Kidney (tissue), 22 donors: ENCODE measurements at places on chromosomes 12 and 14.

- no peak for DNase-seq
These were observed 23.7 kb downstream of the SEL1L start for GRCh38 chr14:81509838-81510452.

DNA sequence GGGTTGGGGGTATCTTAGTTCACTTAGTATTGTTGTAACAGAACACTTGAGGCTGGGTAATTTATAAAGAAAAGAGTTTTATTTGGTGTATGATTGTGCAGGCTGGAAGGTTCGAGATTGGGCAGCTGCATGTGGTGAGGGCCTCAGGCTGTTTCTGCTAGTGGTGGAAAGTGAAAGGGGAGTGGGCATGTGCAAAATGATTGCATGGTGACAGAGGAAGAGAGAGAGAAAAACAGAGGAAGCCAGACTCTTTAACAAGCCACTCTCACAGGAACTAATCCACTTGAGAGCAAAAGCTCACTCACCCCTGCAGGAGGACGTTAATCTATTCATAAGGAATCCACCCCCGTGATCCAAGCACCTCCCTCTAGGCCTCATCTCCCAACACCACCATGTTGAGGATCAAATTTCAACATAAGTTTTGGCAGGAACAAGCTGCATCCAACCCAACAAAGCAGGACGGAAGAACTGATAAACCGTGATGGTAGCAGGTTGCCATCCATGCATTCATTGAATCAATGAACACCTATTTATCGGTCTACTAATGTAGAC, 165.0 kb upstream of the GZMB start:
- no peak for DNase-seq

- DNase-seq, result no peak
These were observed 241.3 kb upstream of the GRIP1 start for GRCh38 chr12:66920205-66920604.

DNA sequence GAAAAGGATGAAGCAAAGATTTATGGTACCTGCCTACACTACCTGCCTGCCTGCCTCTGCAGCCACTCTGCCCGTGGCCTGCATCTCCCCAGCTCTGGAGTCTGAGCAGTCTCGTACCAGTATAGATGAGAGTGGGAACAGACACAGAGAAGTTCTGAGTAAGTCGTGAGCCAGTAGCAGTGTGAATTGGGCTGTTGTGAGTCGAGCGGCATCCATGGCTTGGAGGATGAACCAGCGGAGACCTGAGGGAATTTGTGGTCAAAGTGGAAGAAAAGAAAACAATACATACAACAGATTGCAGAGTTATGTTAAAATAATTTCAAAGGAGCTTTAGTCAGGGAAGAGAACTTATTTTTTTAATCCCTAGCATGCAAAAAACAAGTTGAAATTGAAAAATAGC, 25.3 kb downstream of the C2CD5 start:
- DNase-seq, result no peak

- DNase-seq, result no peak
These were observed 3.4 kb downstream of the PHC1 start for GRCh38 chr12:8917751-8918150.

DNA sequence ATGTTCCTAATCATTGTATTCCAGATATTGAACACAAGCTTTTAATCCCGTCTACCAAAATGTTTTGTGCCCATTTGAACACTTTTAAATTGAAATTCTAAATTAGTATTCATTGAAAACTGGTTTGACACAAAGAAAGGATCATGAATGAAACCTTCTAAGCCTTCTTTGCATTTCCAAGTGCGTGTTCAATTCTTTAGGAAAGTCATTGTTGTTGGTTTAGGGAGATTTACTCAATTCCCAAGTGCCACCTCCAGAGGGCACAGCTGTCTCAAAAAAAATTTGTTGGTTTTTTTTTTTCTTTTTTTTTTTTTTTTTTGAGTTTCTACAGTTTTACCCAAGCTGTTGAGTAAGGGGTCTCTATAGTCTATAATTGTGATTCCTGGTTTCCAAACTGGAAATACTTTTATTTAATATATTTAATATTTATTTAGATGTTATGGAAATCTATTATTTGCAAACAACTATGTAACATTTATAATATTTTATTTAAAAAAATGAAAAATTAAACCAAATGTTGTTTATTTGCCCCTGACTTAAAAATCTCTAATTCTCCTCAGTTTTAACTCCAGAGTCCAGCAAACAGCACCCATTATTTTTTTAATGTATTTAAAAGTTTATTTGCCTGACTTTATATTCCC, 79.9 kb downstream of the NEDD1 start:
- no peak for DNase-seq

- DNase-seq, result peak; percentile 70
These were observed 4.9 kb downstream of the AMN start for GRCh38 chr14:102927346-102927877.

- no peak for DNase-seq
These were observed 109.9 kb downstream of the PTCSC3 start for GRCh38 chr14:36066636-36067035.

DNA sequence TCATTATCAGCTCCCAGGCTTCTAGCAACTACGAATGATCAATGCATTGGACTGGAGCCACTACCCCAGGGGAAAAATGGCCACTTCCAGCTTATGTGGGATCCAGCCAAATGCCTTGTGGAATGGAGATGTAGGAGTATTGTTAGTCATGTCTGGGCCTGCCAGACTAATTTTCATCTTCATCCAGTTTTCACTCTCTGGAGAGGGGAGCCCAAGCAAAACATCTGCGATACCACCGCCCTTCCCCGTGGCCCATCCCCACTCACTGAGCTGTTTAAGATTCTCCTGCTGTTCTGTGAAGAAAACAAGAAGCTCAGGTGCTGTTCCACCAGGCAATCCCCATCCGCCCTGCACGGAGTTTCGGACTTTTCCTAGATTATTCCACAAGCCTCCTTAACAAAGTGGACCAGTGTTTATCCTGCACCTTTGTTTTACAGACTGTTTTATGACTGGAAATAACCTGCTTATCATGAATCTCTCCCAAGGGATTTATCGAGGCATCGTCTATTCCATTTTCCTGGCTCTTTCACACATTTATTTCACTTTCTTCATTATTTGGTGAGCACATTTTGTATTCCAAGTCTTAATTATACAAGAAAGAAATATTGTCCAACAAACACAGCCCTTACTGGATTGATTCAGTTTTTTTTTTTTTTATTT, 35.5 kb upstream of the MAX start:
- DNase-seq, result no peak

DNA sequence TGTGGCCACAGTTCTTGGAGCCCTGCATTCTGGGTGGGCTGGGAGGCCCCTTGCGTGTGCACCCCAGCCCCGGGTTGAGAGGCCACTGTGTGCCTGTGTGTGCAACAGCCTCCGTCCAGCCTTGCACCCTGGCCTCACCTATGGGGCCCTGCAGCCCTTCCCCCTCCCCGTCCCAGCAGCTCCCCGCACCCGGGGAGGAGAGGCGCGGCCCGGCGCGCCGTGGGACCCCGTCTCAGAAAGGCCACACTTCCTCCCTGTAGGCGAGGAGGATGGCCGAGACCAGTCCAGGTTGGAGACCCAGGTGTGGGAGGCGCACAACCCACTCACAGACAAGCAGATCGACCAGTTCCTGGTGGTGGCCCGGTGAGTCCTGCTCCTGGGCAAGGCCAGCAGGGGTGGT, 16.6 kb upstream of the CRIP2 start:
- DNase-seq, result no peak

DNA sequence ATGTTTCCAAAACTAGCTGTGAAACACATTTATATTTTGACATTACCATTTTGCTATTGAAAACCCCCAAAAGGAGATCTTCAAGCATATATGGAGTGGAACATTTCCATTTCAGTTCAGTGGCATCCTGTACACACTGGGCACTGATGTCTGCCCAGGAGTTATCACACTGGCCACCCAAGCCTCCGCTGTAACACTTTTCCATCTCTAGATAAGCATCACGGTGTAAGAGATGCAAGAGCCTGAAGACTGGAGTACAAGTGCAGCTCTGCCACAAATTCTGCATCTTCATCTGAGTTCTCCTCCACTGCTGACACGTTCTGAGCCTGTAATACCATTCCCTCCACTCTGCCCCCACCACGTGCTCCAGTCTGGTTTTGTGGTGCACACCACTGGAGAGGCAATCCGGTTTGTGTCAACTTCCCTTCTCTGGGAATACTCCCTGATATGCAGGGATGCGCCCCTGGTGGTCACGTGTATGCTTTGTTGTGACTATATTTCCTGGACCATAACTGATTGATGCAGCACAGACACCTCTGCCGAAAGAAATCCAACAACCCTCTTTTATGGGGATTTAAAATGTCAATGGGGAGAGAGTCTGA, 12.7 kb downstream of the SPTLC2 start:
- DNase-seq, result peak; percentile 63

GRCh38 chr12:49261721-49262120, 3.2 kb upstream of the TUBA1C start:
- DNase-seq, result no peak

DNA sequence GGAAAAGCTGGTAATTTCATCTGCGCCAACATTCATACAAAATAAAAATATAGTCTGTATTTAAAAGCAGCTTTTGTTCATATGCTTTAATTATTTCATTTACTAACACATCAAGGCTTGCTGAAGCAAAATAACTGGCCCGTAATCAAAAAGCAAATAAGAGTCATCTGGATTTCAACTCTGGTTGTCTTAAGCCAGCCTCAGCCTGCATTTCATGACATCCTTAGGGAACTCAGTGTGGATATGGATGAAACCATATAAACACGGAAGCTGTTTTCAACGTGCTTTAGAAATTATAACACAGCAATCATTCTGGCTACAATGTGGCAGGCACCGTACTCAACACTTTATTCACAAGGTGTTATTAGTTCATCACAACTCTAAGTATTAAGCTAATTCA, 852 bp downstream of the COX16 start:
- no peak for DNase-seq

GRCh38 chr14:60094306-60094897, 2.7 kb downstream of the PCNX4 start:
- peak; percentile 37 for DNase-seq

GRCh38 chr12:8672381-8672780, 9.8 kb upstream of the MFAP5 start:
- no peak for DNase-seq

- no peak for DNase-seq
These were observed 85.8 kb downstream of the CAND1 start for GRCh38 chr12:67354966-67355365.

- no peak for DNase-seq
These were observed 194.7 kb upstream of the FAR2 start for GRCh38 chr12:28954333-28954732.

DNA sequence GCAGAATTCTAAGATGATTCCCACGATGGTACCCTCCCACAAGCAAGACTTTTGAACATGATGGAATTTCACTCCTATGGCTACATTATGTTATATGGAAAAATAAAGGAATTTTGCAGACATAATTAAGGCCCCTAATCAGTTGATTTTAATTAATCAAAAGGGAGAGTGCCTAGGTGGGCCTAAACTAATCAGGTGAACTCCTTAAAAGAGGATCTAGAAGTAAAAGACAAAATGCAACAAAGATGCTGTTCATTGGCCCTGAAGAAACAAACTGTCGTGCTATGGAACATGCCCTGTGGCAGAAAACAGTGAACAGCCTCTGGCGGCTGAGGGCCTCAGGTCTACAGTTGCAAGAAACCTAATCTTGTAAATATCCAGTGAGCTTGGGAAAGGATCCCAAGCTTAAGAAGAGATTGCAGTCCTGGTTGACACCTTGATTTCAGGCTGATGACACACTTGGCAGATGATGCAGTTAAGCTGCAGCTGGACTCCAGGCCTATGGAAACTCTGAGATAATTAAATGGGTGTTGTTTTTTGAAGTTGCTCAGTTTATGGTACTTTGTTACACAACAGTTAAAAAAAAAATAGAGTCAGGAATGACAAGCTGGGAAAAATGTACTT, 13.8 kb downstream of the TMCC3 start:
- DNase-seq, result peak; percentile 71

- peak; percentile 26 for DNase-seq
These were observed 4.5 kb downstream of the HVCN1 start for GRCh38 chr12:110684312-110684836.
